ENCODE measurements at places on chromosomes 13 and 19.

GRCh38 chr19:14629557-14629956, 45.1 kb downstream of the ADGRE3 start:
- no peak for DNase-seq

DNA sequence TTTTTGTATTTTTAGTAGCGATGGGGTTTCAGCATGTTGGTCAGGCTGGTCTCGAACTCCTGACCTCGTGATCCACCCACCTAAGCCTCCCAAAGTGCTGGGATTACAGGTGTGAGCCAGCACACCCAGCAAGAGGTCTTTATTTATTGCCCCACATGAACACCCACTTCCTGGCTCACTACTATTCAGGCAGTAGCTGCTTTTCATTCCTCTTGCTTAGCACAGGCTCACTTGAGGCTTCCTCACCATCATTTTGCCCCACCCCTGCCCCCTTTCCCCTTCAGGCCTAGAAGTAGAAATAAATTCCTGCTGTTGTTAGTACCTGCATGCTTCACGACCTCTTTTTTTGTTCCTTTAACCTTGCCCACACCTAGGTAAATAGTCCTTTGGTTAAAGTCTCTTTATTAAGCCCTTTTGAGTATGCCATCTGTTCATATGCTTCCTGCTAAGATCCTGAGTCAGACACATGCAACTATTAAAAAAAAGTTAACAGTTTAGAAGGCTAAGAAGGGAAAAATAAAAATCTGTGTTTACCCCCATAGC, 33.5 kb upstream of the ITM2B start:
- DNase-seq: no peak

DNA sequence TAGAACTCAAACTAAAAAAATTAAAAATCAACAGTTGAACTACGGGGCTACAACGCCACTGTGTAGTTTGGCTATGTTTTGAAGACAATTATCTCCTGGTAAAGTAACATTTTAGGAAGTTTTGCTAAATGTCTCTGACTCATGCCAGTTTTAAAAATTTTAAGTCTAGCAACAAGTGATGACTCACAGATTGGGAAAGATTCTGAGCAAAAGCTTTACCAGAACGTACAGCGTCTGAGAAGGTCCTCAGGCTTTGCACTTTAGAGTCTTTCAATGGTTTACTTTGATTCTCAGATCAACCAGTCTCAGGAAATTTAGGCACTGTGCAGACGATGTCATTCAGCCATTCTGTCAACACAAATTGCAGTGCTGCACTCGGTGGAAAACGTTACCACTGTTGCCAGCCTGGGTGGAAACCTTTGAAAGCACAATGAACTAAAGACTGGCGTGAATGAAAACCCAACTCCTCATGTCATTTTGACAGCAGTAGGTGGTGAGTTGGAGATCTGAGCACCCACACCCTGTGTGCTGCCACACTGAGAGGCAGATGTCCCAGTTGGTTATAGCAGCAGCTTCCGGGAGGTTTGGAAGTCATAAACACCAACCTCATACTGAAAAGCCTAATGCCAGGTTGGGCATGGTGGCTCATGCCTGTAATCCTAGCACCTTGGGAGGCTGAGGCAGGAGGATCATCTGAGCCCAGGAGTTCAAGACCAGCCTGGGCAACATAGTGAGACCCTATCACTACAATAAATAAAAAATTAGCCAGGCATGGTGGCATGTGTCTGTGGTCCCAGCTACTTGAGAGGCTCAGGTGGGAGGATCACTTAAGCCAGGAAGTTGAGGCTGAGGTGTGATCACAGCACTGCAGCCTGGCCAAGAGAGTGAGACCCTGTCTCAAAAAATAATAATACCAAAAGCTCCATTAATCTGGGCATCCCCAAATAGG, 6.3 kb upstream of the WTIP start:
- DNase-seq: no peak

DNA sequence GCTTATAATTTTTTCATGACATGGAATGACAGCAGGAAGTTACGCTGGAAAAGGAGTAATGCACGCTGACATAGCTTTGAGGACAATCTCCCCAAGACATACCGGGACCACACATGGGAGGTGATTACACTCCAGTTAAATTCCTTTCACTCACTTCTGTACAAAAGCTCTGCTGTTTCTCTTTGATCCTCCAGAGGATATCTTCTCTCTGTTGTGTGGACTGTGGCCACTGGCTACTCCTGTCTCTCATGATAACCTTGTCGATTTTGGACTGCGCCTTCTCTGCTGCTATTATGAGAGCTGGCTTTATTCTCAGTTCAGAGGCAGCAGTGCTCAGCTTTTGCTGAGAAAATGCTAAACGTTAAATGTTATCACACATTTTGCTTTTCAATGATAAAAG, 464.6 kb downstream of the FGF9 start:
- DNase-seq: no peak

GRCh38 chr13:76286178-76286577, 600.0 kb downstream of the KCTD12 start:
- DNase-seq: no peak

DNA sequence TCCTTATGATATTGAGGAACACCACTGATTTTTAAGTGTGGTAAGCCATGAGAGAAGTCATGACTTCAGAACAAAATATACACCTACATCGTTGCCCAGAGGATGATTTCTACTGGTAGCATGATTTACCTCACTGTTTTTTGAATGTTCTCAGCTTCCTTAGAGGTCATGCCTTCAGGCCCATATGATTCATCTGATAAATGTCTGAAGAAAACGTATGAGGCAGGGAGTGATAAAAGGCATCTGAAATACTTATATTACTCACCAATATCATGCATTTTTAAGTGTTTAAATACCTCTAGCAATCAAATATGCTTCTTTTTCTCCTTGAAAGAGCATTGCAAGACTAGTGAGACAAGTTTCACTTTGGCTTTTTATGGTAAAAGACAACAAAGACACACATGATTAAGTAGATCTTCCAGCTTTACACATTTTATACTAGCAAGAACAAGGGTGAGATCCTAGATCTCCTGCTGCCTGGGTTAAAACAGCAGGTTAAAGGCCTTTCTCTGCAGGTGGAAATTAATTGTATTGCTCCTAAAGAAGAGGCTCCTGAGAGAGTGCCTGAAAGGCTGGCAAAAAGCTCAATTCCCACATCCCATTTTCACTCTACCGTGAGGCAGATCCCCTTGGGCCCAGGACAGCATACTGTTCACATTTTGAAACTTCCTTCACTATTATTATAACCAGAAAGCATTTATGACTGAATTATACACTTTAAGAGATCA, 432.4 kb downstream of the SLITRK1 start:
- no peak for DNase-seq

All from HuH-7.5 (cell line).